ENCODE measurements at places on chromosomes 3 and 15.

DNA sequence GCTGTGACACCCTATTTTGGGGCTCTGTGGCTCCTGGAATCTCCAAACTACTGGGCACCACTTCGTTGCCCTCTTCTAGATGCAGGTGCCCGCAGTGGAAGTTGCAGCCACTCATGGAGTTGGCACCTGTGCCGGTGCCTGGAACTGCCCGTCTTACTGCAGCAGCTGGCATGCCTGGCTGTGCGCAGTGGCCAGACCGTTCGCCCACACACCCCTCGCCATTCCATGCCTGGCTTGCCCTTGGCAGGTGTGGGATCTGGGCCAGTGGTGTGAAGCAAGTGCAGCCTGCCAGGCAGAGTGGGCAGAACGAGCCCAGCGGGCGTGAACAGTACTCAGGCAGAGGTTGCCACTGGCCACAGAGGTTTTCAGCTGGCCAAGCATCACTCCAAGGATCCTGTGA, 1286.7 kb downstream of the ROBO1 start:
- DNase-seq = no peak

- DNase-seq = no peak
Measured at GRCh38 chr3:103083848-103084631, 649.2 kb downstream of the ZPLD1 start.

GRCh38 chr3:72353236-72354128, 494.8 kb downstream of the SHQ1 start:
- DNase-seq = no peak

GRCh38 chr3:104943974-104944373, 422.7 kb upstream of the ALCAM start:
- DNase-seq = no peak

DNA sequence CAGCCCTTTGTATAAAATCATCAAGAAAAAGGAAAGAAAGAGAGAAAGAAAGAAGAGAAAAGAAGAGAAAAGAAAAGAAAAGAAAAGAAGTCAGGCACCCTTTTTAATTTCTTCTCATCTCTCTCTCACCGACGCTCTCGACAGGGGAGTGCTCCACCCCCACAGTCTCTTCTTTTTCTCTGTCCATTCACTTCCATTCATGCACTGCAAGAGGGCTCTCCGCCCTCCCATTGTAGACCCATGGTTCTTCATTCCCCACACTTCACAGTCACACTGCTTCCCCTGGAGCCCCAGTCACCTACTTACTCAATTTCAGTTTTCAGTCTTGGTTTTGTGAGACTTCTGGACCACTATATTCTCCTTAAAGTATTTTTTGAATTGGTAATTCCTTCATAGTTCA, 254.7 kb downstream of the SOX2 start:
- DNase-seq = no peak

DNA sequence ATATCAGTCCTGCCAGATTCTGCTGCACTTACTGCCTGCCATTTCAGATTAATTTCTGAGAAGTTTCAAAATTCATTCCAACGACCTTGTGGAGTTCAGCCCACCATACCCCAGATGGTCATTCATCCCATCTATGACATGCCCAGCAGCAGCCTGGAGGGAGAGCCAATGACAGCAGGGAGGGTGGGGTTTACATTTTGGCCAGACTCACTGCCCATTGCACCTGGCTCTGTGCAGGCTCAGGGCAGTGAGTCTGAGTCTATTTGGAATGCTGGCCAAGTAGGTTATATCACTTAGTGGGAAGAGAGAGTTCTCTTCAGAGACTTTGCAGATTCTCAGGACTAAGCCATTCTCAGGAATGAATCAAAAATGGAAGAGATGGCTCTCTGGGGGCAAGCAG, 21.5 kb downstream of the SRPRB start:
- DNase-seq = no peak

- no peak for DNase-seq
Measured at GRCh38 chr3:197209366-197210260, 88.8 kb downstream of the DLG1 start.

DNA sequence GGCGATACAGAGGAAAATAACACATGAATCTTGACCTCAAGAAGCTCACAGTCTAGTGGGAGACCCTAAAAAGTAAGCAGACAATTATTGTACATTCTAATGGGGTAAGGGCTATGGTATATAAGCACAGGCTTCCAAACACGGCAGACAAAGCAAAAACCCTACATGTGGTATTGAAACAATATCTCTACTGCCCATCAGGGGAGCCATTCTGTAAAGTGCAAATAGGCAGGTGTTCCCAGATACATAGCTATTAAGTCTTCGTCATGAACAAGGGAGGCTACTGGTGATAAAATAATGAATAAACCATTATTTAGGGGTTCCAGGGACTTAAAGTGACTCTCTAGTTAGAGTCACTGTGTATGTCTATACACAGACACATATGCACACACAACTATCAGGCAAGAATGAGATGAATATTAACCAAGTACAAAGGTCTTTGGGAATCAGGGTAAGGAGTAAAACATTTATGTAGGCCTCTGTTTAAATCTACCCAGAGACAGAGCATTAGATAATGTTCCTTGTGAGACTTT, 38.7 kb upstream of the ASB14 start:
- DNase-seq = no peak

DNA sequence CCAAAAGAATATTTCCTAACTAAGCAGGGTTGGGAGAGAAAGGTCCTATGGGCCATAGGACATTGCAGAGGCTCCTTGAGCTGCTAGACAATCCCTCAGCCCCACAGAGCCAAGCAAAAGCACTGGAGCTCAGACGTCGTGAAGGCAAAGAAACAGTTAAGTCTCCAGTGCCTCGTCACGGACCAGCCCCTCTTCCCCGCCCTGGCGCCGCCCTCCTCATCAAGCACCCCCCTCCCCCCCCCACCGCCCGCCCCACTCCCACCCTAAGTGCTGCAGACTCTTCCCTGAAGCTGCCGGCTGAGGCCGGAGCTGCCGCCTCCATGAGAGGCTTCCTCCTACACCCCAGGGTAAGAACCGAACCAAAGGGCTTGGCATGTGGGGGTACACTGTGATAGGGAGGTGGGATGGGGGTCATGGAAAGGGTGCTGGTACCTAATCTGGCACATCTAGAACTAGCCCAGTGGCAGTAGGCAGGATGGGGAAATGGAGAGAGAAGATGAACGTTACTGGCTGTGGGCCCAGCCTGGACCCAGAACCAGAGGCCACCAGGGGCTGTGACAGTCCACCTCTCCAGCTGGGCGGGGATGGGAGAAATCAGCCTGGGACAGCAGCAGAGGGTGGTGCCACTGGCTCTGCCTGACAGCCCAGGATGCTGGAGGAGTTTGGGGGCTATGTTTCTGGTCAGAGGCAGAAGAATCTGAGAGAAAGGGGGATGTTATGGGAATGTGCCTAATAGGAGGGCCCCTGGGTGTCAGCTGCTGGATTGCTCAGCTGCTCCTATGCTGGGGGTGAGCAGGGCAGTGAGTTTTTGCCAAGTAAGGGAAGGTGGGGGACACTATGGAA, at the start of gene MAP1A:
Gene MAP1A (plus strand): TSS at position 255 of the 843 bp plus-strand sequence. CDS start 3,866 bp downstream, outside the sequence.
- DNase-seq = peak; percentile 70

GRCh38 chr3:157752956-157753786, 250.0 kb upstream of the VEPH1 start:
- DNase-seq = no peak

GRCh38 chr3:44468572-44469520, 8.6 kb downstream of the ZNF445 start:
- peak; percentile 11 for DNase-seq

DNA sequence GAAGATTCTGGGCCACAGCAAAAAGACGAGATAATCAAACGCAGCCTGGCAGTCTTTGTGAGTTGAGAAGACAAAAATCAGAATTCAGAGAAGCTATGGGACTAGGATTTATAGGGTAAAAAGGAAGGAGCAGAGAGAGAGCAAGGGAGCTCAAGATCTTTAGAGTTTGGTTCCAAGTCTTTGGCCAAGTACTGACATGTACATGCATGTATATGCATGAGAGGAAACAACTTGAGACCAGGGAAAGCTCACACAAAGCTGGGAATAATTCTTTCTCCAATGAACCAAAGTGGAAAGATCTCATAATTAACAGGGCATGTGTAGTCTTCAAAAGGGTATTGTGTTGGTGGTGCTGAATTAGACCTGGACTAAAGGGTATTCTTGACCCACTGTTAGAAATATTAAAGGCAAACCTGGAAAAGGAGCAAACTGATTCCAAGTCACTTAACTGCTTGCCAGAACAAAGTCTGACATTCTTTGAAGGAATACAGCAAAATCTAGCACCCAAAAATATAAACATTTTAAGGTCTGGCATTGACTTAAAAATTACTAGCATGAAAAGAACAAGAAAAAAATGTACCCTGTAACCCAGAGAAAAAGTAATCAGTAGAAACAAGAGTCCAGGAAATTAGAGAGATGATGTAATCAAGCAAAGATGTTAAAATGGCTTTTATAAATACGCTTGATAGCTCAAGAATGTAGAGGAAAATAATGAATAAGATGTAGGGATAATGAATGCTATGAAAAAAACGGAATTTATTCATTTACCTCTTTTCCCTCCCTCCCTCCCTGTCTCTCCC, 226.0 kb upstream of the CGNL1 start:
- peak; percentile 56 for DNase-seq

GRCh38 chr3:157393113-157393512, 43.5 kb upstream of the PTX3 start:
- peak; percentile 47 for DNase-seq

DNA sequence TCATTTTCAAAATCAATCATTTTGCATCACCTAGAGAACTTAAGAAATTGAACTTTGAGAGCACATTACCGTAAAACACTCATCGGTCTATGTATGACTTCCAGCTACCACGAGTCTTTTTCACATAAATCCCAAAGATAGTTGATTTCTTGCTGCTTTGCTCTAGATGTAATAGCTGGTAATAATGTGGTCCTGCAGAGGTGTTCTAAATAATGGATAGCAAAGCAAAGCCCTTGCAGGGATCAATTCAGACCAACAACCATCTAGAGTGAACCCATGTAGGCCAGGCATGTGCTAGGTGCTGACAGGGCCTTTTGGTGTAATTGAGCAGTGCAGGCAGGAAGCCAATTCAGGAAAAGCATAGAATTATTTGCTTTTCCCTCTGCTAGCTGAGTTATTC, 26.1 kb upstream of the C3orf80 start:
- no peak for DNase-seq

GRCh38 chr3:37994639-37994972, 4.0 kb downstream of the VILL start:
- DNase-seq = no peak

DNA sequence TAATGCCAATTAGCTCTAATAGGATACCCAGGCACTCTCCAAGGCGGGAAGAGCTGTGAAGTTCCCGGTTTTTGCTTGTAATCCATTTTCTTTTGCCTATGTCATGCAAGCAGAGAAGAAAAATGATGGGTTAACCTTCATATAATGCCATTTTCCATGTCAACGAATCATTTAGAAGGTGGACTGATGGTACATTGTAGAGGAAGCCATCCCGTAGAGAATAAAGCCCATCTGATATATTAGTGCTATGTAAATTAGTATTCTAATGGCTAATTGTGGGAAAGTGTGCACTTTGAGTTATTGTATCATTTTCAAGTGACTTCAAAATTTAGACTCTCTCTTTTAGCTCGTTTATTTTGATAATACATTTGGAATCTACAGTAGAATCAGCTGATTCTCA, 509.1 kb downstream of the ROBO2 start:
- DNase-seq = no peak

DNA sequence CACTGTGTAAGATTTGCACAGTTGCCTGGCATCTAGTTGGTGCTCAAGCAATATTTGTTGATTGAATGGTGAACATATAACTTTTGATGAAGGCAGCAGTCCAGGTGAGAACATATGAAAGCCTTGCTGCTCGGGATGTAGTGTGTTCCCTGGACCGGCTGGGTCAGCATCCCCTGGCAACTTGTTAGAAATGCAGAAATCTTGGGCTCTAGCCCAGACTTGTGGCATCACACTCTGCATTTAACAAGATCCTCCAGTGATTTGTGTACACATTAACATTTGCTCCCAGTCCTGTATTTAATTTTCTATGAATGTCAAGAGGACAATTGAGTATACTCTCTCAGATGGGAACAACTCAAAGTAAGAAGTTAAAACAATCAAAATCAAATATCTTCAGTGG, 69.0 kb upstream of the SAMMSON start:
- no peak for DNase-seq

DNA sequence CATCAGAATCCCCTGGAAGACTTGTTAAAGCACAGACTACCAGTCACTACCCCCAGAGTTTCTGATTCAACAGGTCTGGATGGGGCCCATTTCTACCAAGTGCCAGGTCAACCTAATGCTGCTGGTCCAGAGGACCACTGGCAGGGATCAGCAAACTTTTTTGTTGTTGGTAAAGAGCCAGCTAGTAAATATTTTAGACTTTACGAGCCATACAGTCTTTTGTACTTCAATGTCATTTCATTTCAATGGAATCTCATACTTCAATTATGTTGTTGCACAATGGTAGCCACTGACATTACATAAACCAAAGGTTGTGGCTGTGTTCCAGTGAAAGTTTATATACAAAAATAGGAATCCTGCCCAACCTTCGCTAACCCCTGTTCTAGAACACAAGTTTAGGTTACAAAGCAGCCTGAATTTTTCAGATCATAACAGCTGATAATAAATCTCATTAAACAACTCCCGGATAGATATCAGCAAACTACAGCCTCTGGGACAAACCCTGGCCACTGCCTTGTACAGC, 28.7 kb downstream of the ULK4 start:
- DNase-seq = peak; percentile 87

- no peak for DNase-seq
Measured at GRCh38 chr15:64315216-64315615, 40.8 kb downstream of the CSNK1G1 start.

- DNase-seq = peak; percentile 91
Measured at GRCh38 chr15:77455696-77456321, 35.1 kb downstream of the HMG20A start.

DNA sequence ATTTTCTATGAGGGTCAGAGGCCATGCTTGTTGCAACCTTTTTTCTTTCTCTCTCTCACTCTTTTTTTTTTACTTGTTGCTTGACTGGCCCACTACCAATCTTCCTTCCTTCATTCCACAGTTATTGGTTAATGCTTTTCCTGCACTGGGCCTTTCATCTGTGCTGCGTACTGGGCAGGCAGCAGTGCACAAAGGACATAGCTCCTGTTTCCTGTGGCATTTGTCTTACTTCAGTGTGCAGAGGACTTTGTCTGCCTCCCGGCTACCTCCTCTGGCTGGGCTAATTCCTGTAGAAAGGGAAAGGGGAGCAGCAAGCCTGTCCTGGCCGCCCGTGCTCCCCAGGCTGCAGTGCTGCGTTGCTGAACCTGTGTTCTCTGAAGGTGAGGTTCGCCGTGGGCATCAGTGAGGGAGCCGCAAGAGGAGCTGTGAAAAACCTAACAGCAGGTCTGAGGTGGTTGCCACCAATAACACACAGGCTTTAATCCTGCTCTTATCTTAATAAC, 93.7 kb upstream of the RGMA start:
- no peak for DNase-seq

Data from fibroblast of the aortic adventitia (primary cell).